ENCODE measurements at places on chromosomes 12 and 14.

DNA sequence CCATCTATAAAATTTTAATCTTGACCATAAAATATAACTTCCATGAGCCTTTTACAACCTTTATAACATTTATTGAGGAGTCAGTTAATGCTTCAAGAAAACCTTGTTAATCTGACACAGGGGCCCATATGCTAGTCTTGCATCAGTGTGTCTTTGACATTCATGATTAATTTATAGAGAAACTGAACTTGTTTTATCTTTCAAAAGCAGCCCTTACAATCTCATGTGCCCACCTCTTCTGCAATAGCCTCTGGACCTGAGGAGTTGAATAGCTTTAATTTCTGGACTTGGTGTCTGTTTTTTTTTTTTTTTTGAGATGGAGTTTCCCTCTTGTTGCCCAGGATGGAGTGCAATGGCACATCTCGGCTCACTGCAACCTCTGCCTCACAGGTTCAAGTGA lies 8.6 kb upstream of the LPCAT3 start:
- DNase-seq, result no peak

GRCh38 chr14:82239223-82239622 lies 705.6 kb upstream of the SEL1L start:
- DNase-seq, result no peak

DNA sequence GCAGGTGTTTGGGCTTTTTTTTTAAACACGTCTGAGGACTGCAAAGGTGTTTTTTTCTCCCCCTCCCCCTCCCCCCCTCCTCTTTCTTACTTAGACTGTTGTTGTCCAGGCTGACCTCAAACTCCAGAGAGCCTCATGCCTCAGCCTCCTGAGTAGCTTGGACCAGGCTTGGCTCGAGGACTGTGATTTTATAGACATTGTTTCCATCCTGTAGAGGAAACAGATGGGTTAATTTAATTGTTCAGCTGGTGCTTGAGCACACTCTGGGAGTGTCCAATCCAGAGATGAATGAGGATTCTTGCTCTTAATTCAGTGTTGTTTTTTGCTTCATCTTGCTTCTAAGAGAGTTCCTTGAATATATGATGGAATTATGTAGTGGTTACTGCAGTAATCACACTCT lies 42.1 kb downstream of the RASSF3 start:
- DNase-seq, result no peak

DNA sequence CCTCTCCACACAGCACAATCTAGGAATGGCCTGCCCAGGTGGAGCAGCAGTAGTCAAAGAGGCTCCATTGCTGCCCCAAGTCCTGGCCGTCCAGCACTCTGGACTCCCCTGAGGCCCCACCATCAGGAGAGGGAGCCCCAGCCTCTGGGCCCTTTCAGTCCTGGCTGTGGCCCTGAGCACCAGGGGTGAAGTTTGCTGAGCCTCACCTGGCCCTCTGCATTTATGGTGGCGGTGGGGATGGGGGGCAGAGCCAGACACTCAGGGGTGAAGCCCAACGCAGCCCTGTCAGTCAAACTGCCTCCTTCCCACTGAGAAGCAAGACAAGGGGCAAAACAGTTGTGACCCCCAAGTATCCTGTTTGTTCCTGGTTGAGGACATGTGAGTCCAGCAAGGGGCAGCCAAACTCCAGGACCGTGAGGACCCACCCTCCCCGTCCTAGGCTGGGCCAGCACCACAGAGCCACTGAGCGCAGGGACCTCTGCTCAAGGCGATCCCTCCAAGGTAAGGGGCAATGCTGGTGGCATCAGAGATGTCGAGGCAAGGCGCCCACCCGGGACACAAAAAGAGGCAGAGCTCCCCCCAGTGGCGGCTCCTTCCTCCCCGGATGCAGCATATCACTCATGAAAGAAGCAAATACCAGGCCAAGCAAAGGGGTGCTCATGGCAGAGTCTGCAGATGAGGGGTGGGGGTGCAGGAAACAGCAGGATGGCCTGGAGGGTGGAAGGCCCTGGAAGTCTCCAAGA lies 4.8 kb upstream of the AMN start:
- DNase-seq, result peak; percentile 12

DNA sequence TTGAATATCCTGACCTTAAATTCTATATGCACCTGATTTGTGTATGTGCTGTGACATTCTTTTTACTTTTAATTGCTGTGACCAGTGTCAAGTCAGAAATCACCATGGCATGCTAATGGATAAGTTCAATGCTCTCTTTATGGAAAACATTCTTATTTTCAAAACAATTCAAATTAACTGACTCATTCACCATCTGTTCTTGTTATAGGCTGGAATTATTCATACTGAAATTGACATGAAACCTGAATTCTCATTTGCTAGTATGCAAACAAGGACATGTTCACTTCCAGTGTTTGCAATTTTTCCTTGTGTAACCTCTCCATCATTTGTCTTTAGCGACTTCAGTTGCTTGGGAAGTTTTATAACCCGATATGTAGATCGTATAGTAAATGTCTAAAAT lies at the start of gene TAS2R30:
Gene TAS2R30 (minus strand): TSS at position 340 of the 400 bp plus-strand sequence. CDS start 400 bp downstream, outside the sequence.
- no peak for DNase-seq

DNA sequence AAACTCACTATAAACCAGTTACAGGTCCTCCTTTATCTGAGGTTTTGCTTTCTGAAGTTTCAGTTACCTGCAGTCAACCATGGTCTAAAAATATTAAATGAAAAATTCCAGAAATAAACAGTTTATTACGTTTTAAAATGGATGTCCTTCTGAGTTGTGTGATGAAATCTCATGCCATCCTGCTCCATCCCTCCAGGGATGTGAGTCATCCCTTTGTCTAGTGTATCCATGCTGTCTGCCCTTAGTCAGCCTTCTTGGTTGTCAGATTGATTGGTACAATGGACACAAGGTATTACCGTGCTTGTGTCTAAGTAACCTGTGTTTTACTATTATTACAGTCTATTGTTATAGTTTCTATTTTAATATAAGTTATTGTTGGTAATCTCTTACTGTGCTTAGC lies 328.3 kb downstream of the APAF1 start:
- no peak for DNase-seq

DNA sequence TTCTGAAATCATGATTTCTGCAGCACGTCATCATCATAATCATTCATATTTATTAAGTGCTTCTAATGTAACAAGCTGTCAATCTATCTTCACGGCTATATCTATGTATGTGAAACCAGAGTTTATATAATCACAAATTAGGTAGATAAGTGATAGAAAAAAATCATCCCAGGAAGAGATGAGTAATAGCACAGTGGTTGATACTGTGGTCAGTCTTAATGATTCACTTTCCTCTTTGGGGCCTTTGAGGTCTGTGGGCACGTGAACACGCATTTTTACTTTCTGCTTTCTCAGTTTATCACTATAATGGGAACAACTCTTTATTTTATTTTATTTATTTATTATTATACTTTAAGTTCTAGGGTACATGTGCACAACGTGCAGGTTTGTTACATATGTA lies 265.9 kb upstream of the NOVA1 start:
- DNase-seq, result no peak

- no peak for DNase-seq
These were observed 71.7 kb downstream of the TRAF3 start for GRCh38 chr14:102848830-102849525.

- peak; percentile 42 for DNase-seq
These were observed 7.7 kb downstream of the GATC start for GRCh38 chr12:120453977-120454376.

DNA sequence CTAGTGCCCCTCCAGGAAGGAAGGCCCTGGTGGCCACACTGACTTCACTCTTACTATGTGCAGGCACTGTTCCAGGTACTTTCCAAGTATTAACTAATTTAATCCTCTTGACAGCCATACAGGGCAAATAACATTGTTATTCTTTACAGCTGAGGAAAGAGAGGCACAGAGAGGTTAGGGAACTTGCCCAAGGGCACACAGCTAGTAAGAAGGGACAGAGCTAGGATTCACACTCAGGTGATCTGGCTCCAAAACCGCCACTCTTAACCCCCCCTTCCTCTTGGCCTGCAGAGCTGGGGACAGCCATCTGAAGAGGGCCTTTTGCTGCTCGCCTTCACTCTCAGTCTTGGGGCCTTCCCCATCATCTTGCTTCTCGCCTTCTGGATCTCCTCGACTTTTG lies 4.0 kb downstream of the JDP2 start:
- no peak for DNase-seq

DNA sequence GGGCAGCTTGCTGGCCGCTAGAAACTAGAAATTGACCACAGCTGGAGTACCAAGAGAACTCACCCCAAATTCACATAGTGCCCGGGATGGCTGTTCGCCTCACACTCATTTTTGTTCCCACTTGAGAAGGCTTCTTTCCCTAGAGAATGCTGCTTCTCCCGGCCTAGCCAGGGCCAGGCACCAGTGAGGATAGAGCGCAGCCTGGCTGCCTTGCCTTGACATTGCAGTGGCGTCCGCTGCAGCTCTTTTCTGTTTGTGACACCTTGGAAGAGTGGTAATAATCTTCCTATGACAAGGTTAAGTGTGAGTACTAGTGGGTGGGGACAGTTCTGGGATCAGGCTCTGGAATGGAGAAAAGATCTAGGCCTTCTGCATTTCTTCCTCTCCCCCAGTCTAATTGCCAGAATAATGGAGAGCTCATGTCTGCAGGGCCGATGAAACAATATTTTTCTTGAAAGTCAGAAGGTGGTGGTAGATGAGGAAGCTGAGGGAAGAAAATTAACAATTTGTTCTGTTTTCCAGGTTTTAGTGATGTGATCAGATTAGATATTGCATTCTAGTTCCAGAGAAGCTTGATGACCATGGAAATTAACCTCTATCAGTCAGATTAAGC lies 3.7 kb downstream of the TMEM253 start:
- peak; percentile 66 for DNase-seq

- DNase-seq, result peak; percentile 57
These were observed 26.9 kb downstream of the ZFC3H1 start for GRCh38 chr12:71636704-71637115.

- no peak for DNase-seq
These were observed 32.0 kb downstream of the MYL2 start for GRCh38 chr12:110888256-110888991.

DNA sequence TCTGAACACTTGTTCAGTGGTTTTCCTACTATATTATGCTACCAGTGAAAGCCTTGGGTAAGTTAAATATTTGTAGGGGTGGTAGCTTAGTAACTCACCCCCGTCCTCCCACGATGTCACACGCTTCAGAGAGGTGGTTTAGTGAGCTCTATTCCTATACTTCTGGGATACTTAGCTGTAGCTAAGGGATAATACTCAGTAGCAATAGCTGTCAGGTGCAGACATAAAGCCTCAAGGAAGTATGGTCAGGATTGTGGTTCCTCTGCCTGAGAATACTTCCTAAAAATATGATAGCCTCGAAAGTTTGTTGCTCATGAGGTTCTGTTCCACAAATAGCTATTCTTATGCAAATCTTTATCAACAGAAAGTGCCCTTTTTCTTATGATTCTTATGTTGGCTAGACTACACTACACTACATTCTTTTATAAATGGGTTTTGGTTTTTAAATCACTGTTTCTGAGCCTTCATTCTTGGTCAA lies 11.9 kb downstream of the DLST start:
- DNase-seq, result peak; percentile 90

DNA sequence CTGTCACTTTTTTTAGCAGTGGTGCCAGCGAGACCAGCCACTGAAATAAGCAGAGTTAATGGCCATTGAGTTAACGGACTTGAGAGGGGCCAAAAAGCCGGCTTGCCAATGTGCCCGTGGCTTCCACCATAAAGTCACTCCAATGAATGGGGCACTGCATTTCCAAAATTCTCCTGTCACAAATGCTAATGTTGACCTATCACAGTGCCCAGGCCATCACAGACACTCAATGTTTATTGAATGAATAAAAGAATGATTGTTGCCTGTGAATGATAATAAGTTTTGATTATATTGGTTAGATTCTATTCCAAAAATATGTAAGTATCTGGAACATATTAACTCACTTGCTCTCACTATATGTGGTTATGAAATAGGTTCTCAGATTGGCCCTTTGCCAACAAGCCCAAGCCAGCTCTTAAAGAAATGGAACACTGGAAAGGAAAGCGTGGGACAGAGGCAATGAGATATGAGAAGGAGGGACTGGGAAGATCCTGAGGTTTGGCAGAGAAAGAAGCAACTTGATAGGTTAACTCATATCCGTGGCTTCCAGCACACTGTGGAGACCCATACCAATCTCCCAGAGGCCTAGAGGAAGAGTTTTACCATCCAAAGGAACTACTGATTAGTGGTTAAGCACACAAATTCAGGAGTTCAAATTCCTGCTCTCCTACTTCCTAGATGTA lies 108.7 kb downstream of the BTG1 start:
- no peak for DNase-seq

- DNase-seq, result no peak
These were observed 37.4 kb downstream of the SPTLC2 start for GRCh38 chr14:77579065-77579464.

GRCh38 chr14:54881761-54882401 lies 20.7 kb downstream of the GCH1 start:
- no peak for DNase-seq

GRCh38 chr14:94472842-94473241 lies 3.2 kb downstream of the SERPINA9 start:
- DNase-seq, result no peak

DNA sequence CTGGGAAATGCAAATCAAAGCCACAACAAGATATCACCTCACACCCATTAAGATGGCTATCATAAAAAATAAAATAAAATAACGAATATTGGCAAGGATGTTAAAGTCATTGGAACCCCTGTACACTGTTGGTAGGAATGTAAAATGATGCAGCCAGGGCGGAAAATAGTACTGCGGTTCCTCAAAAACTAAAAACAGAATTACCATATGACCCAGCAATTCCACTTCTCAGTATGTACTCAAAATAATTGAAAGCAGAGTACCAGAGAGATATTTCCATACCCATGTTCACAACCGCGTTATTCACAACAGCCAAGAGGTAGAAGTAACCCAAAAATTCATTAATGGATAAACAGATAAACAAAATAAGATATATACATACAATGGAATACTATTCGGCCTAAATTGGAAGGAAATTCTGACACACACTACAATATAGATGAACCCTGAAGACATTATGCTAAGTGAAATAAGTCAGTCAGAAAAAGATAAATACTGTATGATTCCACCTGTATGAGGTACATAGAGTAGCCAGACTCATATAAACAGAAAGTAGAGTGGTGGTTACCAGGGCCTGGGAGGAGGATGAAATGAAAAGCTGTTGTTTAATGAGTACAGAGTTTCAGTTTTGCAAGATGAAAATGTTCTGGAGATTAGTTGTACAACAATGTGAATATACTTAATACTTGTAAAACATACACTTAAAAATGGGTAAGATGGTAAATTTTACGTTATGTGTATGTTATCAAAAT lies 84.6 kb downstream of the TXNDC16 start:
- DNase-seq, result no peak

DNA sequence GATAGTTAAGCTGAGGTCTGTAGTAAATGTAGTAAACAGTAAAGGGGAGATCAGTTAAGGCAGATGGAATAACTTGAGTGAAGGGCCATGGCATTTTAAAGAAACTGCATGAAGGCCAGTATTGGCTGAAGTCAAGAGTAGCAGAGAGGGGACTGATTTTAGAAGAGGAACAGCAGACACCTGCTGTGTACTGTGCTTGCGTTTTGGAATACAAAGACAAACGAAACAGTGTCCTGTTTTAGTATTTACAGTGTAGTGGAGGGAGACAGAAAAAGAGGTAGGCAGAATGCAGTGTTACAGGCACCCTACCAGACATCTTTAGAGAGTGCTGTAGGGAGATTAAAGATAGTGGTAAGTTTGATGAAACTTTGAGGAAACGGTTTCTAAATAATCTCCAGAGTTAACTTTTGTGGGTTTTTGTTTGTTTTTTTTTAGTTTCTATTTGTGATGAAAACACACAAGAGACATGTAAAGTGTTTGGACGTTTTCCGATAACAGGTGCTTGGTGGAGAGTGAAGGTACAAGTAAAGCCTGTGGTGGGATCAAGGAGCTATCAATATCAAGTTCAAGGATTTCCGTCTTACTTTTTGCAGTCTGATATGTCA lies 2.1 kb downstream of the HELB start:
- DNase-seq, result no peak

GRCh38 chr12:66051361-66051760 lies 79.2 kb downstream of the LLPH start:
- DNase-seq, result no peak

Data from MV-4-11 (cell line).